ENCODE measurements at places on chromosomes 7 and 10.

- DNase-seq, result no peak
Observed at GRCh38 chr7:156969972-156970420, 20.5 kb downstream of the NOM1 start.

GRCh38 chr7:47196106-47196645 is 385.7 kb downstream of the TNS3 start:
- DNase-seq, result no peak

GRCh38 chr7:124909808-124910207 is 19.8 kb downstream of the POT1 start:
- DNase-seq, result no peak

DNA sequence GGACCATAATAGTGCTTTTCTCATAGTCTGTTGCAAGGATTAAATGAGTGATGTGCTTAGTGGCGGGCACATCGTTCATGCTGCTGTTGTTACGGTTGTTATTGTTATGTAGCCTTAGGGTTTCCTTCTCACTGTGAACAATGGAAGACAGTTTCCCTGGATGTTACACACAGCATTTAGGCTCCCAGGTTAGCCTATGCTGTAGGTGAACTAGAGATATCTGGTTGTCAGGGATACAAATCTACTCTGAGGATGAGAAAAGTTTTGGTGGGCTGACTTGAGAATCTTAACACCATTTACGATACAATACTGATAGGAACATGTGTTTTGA is 14.7 kb downstream of the SH3PXD2A start:
- DNase-seq, result no peak

GRCh38 chr7:31105256-31105950 is 53.3 kb downstream of the ADCYAP1R1 start:
- DNase-seq, result no peak

DNA sequence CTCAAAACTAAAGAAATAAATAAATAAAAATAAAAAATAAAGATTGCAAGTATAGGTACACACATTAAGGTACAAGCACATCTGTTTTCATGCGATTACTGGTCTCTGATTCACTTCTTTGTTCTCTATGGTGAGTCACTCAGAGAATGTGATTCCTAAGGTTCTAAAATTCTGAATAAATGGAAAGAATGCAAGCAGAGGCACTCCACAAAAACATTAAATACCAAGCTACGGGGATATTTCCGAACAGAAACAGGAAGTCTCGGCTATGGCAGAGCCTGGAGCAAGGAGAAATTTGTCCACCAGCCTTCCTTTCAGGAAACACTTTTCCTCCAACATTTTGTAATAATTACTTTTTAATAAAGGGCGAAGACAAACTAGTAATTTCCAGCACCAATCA is 1.4 kb downstream of the VOPP1 start:
- DNase-seq, result no peak

DNA sequence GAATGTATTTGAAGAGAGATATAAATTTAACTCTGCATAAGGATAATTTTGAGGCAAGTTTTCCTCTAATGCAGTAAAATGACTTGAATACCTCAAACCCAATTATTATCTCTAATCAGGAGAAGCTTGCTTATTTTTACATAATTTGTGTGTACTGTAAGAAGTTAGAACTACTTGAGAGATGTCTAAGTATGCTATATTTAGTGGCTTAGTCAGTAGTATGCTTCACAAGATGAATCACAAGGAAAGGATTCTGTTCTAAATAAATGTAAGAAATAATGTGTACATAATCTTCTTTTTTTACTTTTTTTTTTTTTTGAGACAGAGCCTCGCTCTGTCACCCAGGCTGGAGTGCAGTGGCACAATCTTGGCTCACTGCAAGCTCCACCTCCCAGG is 13.7 kb downstream of the PHTF2 start:
- DNase-seq, result no peak

DNA sequence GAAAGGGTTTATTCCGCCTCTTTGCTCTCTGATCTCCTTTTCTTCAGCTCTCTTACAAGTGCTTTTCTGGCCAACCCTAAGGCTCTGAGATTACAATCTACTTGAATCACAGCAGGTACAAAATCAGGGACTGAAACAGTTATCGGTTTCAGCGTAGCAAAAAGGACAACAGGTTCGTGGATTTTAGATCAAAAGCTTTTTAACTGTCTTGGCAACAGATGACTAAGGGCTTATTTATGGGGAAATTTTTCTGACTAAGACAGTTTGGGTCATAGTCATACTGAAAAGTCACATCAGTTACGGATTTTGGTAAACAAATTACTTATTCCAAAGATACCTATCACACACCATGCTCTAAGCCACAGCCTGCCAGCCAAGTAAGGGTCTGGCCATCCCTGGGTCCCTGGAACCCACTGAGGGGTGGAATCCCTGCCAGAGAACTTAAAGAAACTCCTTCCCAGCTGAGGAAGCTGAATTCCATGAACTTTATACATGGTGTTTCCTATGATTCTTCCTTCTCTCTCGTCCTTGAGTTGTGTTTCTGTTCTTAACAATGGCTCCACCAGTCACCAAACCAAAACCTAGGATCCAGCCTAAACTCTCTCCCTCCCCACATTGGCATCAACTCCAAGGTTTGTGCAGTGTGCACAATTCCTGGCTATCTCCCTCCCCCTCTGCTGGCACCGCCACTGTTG is 169.3 kb downstream of the FAM107B start:
- DNase-seq, result no peak

GRCh38 chr10:66931949-66932343 is 6.1 kb downstream of the LRRTM3 start:
- no peak for DNase-seq

GRCh38 chr10:132746801-132747625 is 38.9 kb downstream of the NKX6-2 start:
- peak; percentile 90 for DNase-seq

- DNase-seq, result no peak
Observed at GRCh38 chr7:26937939-26938623, 73.7 kb upstream of the SKAP2 start.

DNA sequence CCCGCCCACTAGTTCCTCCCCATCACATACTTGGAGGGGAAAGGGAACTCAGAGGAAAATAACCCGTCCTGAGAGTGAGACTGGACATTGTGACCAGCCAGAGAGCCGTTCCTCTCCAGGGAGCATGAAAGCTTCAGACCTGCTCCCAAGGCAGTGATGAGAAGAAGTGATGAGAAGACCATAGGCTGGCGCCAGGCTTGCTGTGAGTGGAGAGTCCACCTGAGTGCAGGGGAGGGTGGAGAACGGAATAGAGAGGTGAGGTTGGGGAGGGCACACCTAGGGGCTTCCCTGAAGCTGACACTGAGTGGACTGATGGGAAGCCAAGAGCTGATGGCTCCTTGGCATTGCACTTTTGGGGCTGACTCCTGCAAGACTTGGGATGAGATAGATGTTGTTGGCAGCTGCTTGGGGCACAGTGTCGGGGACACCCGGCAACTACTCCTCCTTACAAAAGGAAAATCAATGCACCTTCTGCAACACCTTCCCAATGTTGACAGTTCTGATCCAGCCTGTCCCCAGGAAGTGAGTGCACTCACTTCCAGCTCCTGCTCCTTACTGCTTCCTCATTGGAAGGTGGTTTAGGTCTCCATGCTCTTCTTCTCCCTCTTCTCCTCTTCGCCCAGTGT is 79.4 kb downstream of the EMX2 start:
- no peak for DNase-seq

- no peak for DNase-seq
Observed at GRCh38 chr7:84354030-84354429, 159.4 kb upstream of the SEMA3A start.

GRCh38 chr7:46229409-46229808 is 308.3 kb upstream of the IGFBP3 start:
- no peak for DNase-seq

GRCh38 chr7:16264823-16265804 is 156.2 kb downstream of the CRPPA start:
- no peak for DNase-seq

- no peak for DNase-seq
Observed at GRCh38 chr7:47587976-47588375, 6.1 kb upstream of the TNS3 start.

DNA sequence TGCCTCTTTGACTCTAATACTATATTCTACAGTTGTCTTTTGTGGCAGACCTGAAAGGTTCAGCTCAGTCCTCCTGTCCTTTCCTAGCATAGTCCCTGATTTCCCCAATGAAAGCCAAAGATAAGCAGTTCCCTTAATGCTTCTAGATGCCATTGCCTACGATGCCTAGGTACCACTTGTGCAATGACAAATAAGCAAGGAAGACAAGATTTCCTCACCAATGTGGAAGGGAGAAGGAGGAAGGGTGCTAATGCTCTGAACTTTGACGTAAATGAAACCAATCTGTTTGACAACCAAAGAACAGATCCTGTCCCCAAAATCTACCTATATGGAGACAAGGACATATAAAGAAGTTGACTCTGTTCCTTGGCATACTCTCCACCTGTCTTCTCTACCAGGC is 393.3 kb downstream of the KCNMA1 start:
- no peak for DNase-seq

DNA sequence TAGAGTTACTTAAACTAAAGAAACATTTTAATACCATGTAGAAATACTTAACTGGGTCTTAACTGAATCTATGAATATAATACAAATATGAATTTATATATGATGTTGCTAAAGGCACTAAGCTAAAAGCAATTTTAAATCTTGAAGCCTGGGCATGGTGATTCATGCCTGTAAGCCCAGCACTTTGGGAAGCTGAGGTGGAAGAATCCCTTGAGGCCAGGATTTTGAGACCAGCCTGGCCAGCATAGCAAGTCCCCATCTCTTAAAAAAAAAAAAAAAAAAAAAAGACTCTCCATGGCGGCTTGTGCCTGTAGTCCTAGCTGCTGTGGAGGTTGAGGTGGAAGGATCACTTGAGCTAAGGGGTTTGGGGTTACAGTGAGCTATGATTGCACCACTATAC is 95.3 kb downstream of the CCSER2 start:
- no peak for DNase-seq

DNA sequence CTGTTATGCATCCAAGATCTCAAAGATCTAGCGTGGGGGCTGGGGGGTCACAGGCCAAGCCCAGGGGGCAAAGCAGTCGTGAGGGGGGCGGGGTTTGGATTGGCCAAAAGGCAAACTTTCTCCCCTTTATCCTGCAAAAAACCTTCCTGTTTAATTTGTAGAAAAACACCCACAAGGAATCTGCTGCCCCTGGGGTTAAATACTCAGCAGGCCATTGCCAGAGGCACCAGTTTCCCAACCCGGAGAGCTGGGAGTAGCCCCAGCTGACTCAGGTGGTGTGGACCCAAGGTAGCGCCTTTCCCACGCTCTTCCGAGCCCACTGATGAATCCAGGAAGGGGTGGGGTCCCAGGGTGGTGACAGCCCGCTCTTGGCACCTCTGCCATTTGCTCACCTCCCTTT is 21.4 kb downstream of the KCP start:
- DNase-seq, result no peak

GRCh38 chr10:86979296-86979818 is 11.1 kb downstream of the ADIRF start:
- DNase-seq, result no peak

- DNase-seq, result no peak
Observed at GRCh38 chr7:139908792-139909191, 79.7 kb downstream of the TBXAS1 start.

GRCh38 chr7:6306471-6306870 is 34.0 kb upstream of the CYTH3 start:
- DNase-seq, result no peak

DNA sequence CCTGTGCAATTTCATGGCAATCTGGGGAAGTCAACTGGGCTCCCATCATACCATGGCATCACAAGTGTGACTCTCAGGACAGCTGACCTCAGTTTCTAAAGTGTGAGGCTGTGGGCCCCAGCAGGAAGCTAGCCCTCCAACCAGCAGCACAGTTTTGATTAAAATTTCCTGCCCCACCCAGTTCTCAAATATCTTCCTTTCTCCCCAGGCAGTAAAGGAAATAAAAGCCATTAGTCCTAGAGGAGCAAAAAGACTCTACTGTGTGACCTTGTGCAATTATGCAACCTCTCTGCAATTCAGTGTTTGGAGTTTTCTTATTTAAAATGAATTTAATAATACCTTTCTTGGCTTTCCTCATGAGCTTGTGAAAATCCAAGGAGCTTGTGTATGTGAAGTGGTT is 143.1 kb upstream of the CDCA7L start:
- no peak for DNase-seq

DNA sequence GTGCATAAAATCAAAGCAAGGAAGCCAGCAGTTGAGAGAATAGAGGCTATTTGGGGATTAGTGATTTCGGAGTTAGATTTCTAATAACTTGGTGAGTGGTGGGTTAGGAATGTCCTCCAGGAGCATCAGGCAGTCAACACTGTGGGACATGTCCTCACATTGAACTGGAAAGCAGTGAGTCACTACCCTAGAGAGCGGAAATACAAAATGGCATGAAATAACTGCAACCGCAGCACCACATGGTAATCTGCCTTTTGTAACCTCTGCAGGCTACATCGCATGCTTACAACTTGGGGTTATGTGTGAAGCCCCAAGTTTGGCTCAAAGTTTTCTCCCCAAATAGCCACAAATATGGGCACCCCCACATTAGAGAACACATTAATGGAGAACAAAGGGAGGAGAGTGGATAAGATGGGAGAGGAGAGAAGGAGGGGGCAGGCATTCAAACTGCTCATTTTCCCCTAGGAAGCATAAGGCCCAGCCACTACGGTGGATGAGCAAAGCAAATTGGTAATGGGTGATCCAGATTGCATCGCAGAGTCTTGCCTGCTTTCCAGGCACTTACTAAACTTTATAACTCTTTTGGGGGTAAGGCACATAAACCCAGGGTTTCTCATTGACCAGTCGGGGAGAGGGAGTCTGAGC is 22.0 kb upstream of the SLF2 start:
- no peak for DNase-seq

DNA sequence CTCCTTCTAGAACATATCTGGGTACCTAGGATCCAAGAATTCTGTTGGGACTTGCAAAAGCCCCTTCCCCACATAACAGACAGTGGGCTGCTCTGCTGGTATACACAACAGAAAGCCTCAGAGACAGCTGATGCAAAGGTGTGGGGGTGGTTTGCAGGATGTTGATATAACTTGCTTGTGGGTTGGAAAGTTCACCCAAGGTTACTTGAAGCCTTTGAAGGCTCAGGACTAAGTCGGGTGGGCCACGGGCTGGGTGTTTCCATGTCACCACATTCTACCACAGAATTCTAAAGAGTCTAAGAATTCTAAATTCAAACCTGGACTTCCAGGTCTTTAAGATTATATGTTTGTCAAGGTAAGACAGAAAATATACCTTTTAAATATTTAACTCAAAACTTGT is 7.4 kb upstream of the NRCAM start:
- DNase-seq, result no peak

- no peak for DNase-seq
Observed at GRCh38 chr7:69177461-69177861, 420.8 kb upstream of the AUTS2 start.

DNA sequence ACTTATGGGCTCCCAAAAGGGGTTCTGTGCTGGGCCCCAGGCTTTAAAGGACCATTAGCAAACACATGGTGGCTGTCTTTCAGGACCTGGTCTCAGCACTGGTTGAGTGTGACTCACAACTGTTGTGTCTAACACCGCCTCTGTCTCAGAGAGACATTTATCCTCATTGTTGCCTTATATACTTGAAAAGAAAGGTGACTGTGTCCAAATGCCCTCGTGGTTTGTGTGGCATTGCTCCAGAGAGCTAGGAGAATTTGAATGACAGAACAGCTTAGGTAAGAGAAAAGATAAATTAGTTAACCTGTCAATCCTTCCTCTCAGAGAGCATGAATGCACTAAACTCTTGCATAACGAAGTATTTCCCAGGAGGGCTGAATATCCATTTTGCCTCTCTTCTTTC is 14.5 kb upstream of the FAM13C start:
- no peak for DNase-seq

- DNase-seq, result peak; percentile 70
Observed at GRCh38 chr7:28956608-28957063, 1.5 kb downstream of the TRIL start.

All from WERI-Rb-1 (cell line).